ENCODE measurements at places on chromosomes 7 and 10. TPM values are rescaled to one million over a fixed set of nuclear protein-coding genes. Genes with fewer than 3 reads are reported as not detected.

GRCh38 chr7:3998060-3998459 lies 684.0 kb upstream of the FOXK1 start:
- H3K27ac ChIP-seq, result peak overlapping the region; percentile 29
- H3K36me3 ChIP-seq, result no peaks in the 10 kb centered on the region
- no peak overlapping the region for H3K4me3 ChIP-seq
- H3K27me3 ChIP-seq, result no peaks in the 10 kb centered on the region

The ACTA2 gene
- polyA plus RNA-seq, result 1,235 TPM

DNA sequence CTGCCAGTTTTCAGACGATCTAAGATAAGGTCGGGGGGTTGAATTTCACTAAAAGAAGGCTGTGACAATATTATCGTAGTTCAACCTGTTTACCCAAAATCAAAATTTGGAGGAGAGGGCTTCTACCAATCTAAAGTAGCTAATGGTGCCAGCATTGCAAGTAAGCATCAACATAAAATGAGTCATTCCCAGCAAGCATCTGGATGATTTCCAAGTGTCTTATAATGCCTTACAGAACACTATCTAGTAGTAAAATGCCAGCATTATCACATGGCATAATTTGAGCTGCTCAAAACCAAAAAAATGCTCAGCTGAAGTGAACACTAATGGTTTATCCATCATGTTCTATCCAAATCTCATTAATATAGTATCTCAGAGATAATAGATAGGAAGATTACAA lies 1193.9 kb downstream of the DNAJB9 start:
- H3K4me1 ChIP-seq, result no peaks in the 10 kb centered on the region
- no peaks in the 10 kb centered on the region for H3K36me3 ChIP-seq
- no peak overlapping the region for H3K4me3 ChIP-seq
- DNase-seq, result no peak
- no peak overlapping the region for H3K27ac ChIP-seq
- no peaks in the 10 kb centered on the region for H3K27me3 ChIP-seq

DNA sequence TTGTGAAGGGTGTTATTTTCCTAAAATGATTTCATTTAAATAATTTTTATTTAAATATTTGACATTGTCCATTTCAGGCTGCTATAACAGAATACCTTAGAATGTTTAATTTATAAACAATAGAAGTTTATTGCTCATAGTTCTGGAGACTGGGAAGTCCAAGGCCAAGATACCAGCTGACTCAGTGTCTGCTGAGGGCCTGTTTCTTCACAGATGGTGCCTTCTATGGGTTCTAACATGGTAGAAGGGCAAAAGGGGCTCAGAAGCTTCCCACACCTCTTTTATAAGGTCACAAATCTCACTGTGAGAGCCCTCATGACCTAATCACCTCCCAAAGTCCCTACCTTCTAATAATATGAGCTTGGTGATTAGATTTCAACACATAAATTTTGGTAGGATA lies 50.7 kb downstream of the MTURN start:
- H3K27me3 ChIP-seq, result no peaks in the 10 kb centered on the region
- no peak for DNase-seq
- no peaks in the 10 kb centered on the region for H3K4me1 ChIP-seq
- no peaks in the 10 kb centered on the region for H3K36me3 ChIP-seq
- H3K27ac ChIP-seq, result no peak overlapping the region
- H3K4me3 ChIP-seq, result no peak overlapping the region

- H3K36me3 ChIP-seq, result no peaks in the 10 kb centered on the region
- H3K27ac ChIP-seq, result no peak overlapping the region
- H3K4me1 ChIP-seq, result peaks cover 8% of the 10 kb centered on the region
- H3K27me3 ChIP-seq, result no peaks in the 10 kb centered on the region
Measured at GRCh38 chr10:60312818-60313588, 76.7 kb downstream of the ANK3 start.

DNA sequence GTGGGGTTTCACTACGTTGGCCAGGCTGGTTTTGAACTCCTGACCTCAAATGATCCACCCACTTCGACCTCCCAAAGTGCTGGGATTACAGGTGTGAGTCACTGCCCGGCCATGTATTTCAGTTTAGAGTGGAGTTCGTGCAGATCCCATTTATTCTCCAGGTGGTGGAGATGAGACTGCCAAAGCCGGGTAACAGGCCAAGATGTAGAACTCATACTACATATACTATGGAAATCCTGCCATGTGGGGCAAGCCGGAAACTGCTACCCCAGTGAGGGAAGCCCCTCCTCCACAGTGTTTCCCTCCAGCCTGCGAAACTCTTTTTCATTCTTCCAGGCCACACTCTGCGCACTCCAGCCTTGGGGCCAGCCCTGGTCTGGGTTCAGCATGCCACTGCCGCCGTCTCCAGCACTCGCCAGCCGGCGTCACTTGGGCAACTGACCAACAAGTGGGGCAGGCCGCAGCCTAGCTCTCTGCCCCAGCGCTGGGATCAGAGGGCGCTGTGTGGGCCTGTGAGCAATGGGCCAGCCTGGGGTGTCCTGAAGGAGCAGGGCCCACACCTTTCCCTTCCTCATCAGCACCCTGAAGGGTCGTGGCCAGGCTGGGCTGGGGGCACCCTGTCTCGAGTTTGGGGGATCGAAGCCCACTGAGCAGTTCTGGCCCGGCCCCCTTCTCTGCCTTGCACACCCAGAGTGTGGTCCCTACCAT lies 122.0 kb downstream of the TRRAP start:
- H3K4me1 ChIP-seq, result no peaks in the 10 kb centered on the region
- no peaks in the 10 kb centered on the region for H3K27me3 ChIP-seq
- H3K27ac ChIP-seq, result no peak overlapping the region
- no peak overlapping the region for H3K4me3 ChIP-seq
- peaks cover 71% of the 10 kb centered on the region for H3K36me3 ChIP-seq

The SPDYE5 gene
- polyA plus RNA-seq, result not detected

DNA sequence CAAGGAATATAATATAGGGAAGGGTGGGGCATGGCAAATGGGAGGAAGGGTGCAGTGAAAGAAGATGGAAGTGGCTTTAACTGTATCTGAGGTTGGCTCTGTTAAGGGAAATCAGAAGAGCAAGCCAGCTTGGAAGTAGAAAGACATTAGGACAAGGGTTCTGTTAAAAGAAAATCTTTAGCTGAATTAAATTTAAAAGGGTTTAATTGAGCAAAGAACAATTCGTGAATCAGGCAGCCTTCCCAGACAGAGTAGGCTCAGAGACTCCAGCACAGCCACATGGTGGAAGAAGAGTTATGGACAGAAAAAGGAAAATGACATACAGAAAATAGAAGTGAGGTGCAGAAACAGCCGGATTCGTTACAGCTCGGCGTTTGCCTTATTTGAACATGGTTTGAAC lies 42.0 kb downstream of the FAM13C start:
- no peaks in the 10 kb centered on the region for H3K36me3 ChIP-seq
- H3K27ac ChIP-seq, result no peak overlapping the region
- peaks cover 5% of the 10 kb centered on the region for H3K4me1 ChIP-seq
- H3K4me3 ChIP-seq, result no peak overlapping the region
- H3K27me3 ChIP-seq, result no peaks in the 10 kb centered on the region

DNA sequence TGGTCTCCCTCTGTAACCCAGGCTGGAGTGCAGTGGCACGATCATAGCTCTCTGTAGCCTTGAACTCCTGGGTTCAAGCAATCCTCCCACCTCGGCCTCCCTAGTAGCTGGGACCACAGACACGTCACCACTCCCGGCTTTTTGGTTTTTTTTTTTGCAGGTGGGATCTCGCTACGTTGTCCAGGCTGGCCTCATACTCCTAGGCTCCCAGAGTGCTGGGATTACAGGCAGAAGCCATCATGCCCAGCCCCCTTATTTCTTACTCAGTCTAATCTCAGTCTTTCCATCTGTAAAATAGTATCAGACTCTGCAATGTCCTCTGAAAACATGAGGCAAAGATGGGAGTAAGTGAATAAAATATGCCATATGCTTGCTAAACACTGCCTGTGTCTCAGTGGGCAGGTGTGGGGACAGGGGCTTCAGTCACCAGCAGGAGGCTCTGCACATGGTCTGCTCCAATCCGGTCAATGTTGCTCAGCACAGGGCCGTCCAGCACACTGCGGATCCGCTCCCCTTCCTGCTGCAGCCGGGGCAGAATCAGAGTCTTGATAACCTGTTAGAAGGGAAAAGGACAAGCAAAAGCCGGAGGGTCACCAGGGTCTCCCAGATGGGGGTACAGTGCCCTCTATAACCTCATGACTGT lies 8.2 kb downstream of the AP4M1 start:
- H3K4me1 ChIP-seq, result no peaks in the 10 kb centered on the region
- no peak overlapping the region for H3K27ac ChIP-seq

GRCh38 chr10:33509231-33509831 lies 174.9 kb upstream of the NRP1 start:
- H3K27me3 ChIP-seq, result peaks cover 2% of the 10 kb centered on the region
- H3K4me3 ChIP-seq, result no peak overlapping the region
- no peak overlapping the region for H3K27ac ChIP-seq
- H3K36me3 ChIP-seq, result no peaks in the 10 kb centered on the region

GRCh38 chr7:30238721-30239441 lies 45.5 kb upstream of the ZNRF2 start:
- DNase-seq, result no peak
- no peaks in the 10 kb centered on the region for H3K4me1 ChIP-seq
- no peaks in the 10 kb centered on the region for H3K27me3 ChIP-seq
- no peak overlapping the region for H3K4me3 ChIP-seq

- no peak overlapping the region for H3K27ac ChIP-seq
- peaks cover 8% of the 10 kb centered on the region for H3K4me1 ChIP-seq
- H3K27me3 ChIP-seq, result no peaks in the 10 kb centered on the region
- H3K4me3 ChIP-seq, result no peak overlapping the region
- no peaks in the 10 kb centered on the region for H3K36me3 ChIP-seq
Measured at GRCh38 chr10:103911021-103911459, 6.9 kb downstream of the STN1 start.

DNA sequence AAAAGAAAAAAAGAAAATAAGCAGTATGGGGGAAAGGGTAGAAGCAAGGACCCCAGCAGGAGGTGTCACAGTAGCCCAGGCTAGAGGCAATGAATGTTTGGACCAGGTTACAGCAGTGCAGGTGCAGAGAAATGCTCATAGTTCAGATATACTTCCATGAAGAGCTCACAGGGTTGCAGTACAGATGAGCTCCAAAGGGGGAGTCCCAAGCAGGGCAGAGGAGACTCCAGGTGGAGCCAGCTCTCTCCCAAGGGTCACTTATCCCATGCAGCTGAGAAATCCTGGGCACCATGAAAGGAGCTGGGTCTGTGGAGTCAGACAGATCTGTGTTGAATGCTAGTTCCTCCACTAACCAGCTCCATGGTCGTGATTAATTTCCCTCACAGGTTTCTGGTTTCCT lies 174.9 kb downstream of the C7orf25 start:
- H3K4me1 ChIP-seq, result no peaks in the 10 kb centered on the region
- H3K27ac ChIP-seq, result no peak overlapping the region
- H3K27me3 ChIP-seq, result no peaks in the 10 kb centered on the region

DNA sequence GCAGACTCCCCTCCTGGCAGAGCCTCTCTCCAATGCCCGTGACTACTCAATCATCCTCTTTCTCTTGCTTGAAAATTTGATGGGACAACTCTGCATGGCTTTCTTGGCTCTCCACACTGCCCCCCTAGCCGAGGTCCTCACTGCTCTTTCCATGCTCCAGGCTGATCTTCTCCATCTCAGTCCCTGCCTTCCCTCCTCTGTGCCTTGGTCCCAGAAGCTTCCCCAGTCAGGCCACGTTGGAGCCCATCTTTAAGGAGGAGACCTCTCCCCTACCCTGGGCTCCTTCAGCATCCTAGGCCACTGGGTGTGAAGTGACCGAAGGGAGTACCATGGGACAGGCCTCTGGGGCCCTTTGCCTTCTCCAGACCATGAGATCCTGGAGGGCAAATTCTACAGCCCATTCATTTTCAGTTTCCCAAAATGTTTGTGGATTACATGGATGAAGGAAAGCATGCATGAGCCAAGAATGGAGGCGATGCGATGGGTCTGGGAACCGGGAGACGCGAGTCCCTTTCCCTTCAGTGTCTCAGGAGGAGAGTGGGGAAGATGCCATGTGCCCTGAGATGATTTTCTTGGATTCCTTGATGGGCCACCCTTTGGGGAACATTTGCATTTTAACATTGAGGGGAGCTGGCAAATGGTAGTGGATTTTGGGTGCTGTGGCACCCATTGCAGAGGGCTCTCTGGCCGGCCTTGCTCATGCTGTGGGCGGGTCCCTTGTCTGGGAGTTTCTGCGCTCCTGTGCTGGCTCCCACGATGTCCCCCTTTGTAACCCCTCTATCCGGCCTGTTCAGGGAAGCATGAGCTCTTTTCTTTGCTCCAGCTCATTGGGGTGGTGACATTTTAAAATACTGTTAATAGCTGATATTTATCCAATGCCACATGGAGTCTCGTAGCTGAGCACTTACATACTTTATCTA lies 376.6 kb downstream of the RPS24 start:
- H3K36me3 ChIP-seq, result no peaks in the 10 kb centered on the region
- H3K4me3 ChIP-seq, result no peak overlapping the region
- peaks cover 10% of the 10 kb centered on the region for H3K4me1 ChIP-seq
- DNase-seq, result no peak
- H3K27me3 ChIP-seq, result peaks cover 9% of the 10 kb centered on the region

The PON1 gene
- not detected for polyA plus RNA-seq

The EBF3 gene
- 0.60 TPM for polyA plus RNA-seq

The GNG11 gene
- polyA plus RNA-seq, result 10.1 TPM

- no peaks in the 10 kb centered on the region for H3K36me3 ChIP-seq
- H3K4me3 ChIP-seq, result no peak overlapping the region
- no peak for DNase-seq
- H3K4me1 ChIP-seq, result peaks cover 4% of the 10 kb centered on the region
- H3K27me3 ChIP-seq, result peaks cover 31% of the 10 kb centered on the region
- no peak overlapping the region for H3K27ac ChIP-seq
Measured at GRCh38 chr10:77667426-77668324, 30.1 kb upstream of the KCNMA1 start.

The EPHA1 gene
- 0.10 TPM for polyA plus RNA-seq

The CTTNBP2 gene
- 7.1 TPM for polyA plus RNA-seq

DNA sequence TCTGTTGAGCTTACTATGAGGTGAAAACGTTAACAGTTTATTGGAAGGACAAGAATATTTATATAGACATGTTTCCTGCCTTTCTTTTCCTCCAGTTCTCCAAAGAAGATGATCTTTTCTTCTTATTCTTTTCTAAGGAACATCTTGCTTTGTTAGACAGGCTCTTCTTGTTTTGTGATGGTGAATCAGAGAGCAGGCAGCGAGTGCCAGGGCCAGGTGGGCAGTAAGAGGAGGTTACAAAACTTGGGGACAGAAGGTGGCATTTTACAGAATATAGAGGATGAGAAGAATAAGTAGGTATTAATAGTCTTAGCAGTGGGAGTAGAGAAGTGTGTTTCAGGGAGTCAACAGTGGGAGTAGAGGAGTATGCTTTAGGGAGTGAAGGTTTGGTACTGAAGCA lies 223.6 kb downstream of the ARL4A start:
- no peak for DNase-seq
- peaks cover 2% of the 10 kb centered on the region for H3K4me1 ChIP-seq
- H3K36me3 ChIP-seq, result no peaks in the 10 kb centered on the region

DNA sequence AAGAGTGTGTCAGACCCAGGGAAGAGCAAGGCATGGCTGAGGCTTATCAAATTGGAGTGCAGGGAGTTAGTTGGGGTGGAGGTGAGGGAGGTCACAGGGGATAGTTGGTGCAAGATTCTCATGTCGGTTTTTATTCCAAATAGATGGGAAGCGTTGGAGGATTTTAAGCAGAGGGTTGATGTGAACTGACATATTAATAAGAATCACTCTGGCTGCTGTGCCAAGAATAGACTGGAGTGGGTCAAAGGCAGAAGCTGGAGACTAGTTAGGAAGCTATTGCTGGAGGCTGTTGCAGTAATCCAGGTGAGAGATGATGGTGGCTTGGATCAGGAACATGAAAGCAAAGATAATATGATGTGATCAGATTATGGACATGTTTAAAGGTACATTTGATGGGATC lies 36.5 kb downstream of the LRRC18 start:
- no peak for DNase-seq
- no peaks in the 10 kb centered on the region for H3K36me3 ChIP-seq
- H3K27ac ChIP-seq, result no peak overlapping the region
- H3K4me1 ChIP-seq, result no peaks in the 10 kb centered on the region

Measured in IMR-90 (cell line).